Ovary (tissue), 10 donors: ENCODE measurements at places on chromosomes 7 and 10. TPM values are rescaled to one million over a fixed set of nuclear protein-coding genes. Genes with fewer than 3 reads are reported as not detected.

Gene PNLIPRP2
- not detected for polyA plus RNA-seq

- no peak overlapping the region for H3K4me3 ChIP-seq
- H3K36me3 ChIP-seq, result no peaks in the 10 kb centered on the region
- H3K27me3 ChIP-seq, result no peaks in the 10 kb centered on the region
- no peak for DNase-seq
Measured at GRCh38 chr7:37028909-37029440, 304.7 kb upstream of the AOAH start.

GRCh38 chr10:42150428-42151061, 487.8 kb downstream of the ZNF33B start:
- H3K36me3 ChIP-seq, result no peaks in the 10 kb centered on the region
- no peak for DNase-seq

- H3K4me1 ChIP-seq, result peaks cover 16% of the 10 kb centered on the region
- no peak overlapping the region for H3K27ac ChIP-seq
- no peak for DNase-seq
- no peaks in the 10 kb centered on the region for H3K36me3 ChIP-seq
- no peaks in the 10 kb centered on the region for H3K27me3 ChIP-seq
Measured at GRCh38 chr10:14536241-14537213, 205.8 kb upstream of the FRMD4A start.

GRCh38 chr7:45543473-45543872, 30.7 kb upstream of the ADCY1 start:
- no peaks in the 10 kb centered on the region for H3K36me3 ChIP-seq
- no peaks in the 10 kb centered on the region for H3K27me3 ChIP-seq
- H3K27ac ChIP-seq, result no peak overlapping the region
- no peaks in the 10 kb centered on the region for H3K4me1 ChIP-seq

Gene CALCR
- 0.25 TPM for polyA plus RNA-seq

GRCh38 chr7:156999958-157000726, 10.3 kb downstream of the MNX1 start:
- peak overlapping the region; percentile 19 for H3K4me3 ChIP-seq
- H3K4me1 ChIP-seq, result peaks cover 4% of the 10 kb centered on the region
- no peak for DNase-seq
- no peaks in the 10 kb centered on the region for H3K27me3 ChIP-seq

Gene EZH2
- 2.8 TPM for polyA plus RNA-seq

- H3K36me3 ChIP-seq, result no peaks in the 10 kb centered on the region
- H3K4me1 ChIP-seq, result peaks cover 10% of the 10 kb centered on the region
- H3K27ac ChIP-seq, result no peak overlapping the region
- DNase-seq, result no peak
- H3K4me3 ChIP-seq, result no peak overlapping the region
Measured at GRCh38 chr10:17671307-17671706, 27.4 kb downstream of the STAM start.

Gene RAB19
- polyA plus RNA-seq, result not detected

GRCh38 chr10:122152544-122152943, 118.6 kb upstream of the BTBD16 start:
- H3K27ac ChIP-seq, result no peak overlapping the region
- no peaks in the 10 kb centered on the region for H3K27me3 ChIP-seq
- H3K36me3 ChIP-seq, result no peaks in the 10 kb centered on the region
- peak; percentile 49 for DNase-seq
- H3K4me3 ChIP-seq, result no peak overlapping the region

DNA sequence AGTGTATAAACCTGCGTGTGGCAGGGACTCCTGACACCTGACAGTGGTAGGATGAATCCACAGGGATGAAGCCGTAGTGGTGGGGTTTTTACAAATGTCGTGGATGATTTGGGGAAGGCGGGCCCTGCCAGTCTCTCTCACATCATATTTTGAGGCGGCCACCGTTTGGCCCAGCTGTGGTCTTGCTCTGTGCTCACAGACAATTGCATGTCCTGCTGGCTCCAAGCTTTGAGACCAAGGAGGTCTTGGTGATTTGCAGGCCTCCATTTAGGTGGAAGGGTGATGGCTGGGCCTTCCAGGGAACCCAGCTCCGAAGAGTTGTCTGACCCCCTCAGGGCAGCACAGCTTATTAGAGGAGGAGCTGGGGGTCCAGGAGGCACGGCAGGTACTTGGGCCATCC, 151.1 kb upstream of the SHH start:
- H3K4me1 ChIP-seq, result no peaks in the 10 kb centered on the region
- DNase-seq, result no peak
- no peak overlapping the region for H3K4me3 ChIP-seq
- no peak overlapping the region for H3K27ac ChIP-seq

DNA sequence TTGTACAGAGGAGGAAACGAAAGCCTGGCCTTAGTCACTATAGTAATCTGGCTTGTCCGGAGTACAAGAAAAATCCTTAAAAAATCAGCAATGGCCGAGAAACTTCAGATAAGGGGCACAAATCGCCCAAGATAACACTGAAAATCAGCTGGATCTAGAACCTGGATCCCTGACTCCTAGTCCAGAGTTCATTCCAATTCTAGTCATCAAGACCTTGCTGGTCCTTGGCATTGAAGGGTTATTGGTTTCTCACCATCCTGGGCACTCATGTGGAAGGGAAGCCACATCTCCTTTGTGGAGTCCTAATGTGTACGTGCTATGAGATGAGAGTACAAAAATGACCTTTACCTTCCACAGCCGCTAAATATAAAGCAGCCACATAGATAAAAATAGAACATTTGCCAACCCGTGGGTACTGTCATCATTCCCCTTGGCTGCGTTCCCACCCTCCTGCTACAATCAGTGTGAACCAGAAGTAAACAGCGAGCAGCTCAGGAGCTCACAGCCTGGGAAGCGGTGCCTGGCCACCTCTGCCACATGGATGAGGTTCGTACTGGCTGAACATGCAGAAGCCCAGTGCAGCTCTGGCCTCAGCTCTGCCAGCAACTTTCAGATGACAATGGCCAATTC, 116.0 kb upstream of the PDLIM1 start:
- no peaks in the 10 kb centered on the region for H3K4me1 ChIP-seq
- H3K36me3 ChIP-seq, result no peaks in the 10 kb centered on the region
- H3K27me3 ChIP-seq, result no peaks in the 10 kb centered on the region
- no peak for DNase-seq

- H3K4me3 ChIP-seq, result peak overlapping the region; percentile 36
- H3K27ac ChIP-seq, result no peak overlapping the region
- H3K4me1 ChIP-seq, result peaks cover 16% of the 10 kb centered on the region
- peak; percentile 79 for DNase-seq
Measured at GRCh38 chr7:150955519-150956394, 22.4 kb downstream of the KCNH2 start.

DNA sequence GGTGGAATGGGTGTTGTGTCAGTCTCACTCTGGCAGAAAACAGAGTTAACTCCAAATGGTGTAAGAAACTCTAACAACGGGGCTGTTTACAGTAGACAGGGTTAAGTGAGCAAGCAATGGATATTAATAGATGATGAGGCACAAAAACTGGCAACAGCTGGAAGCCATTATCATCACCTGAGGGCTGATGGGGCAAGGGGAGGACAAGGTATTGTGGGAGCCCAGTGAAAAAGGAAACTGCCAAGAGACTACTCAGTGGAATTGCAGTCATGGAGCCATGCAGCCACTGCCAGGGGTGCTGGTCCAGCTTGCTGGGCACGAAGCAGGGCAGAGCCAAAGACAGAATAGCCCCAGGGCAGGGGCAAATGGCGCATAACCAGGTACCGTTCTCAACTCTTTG, 260.7 kb downstream of the BICC1 start:
- no peaks in the 10 kb centered on the region for H3K27me3 ChIP-seq
- H3K27ac ChIP-seq, result no peak overlapping the region
- no peak for DNase-seq
- H3K4me3 ChIP-seq, result no peak overlapping the region
- peaks cover 13% of the 10 kb centered on the region for H3K4me1 ChIP-seq
- no peaks in the 10 kb centered on the region for H3K36me3 ChIP-seq

GRCh38 chr10:62735464-62736167, 68.9 kb upstream of the ADO start:
- H3K27me3 ChIP-seq, result no peaks in the 10 kb centered on the region
- H3K4me3 ChIP-seq, result no peak overlapping the region
- no peaks in the 10 kb centered on the region for H3K36me3 ChIP-seq
- H3K27ac ChIP-seq, result no peak overlapping the region
- H3K4me1 ChIP-seq, result no peaks in the 10 kb centered on the region

DNA sequence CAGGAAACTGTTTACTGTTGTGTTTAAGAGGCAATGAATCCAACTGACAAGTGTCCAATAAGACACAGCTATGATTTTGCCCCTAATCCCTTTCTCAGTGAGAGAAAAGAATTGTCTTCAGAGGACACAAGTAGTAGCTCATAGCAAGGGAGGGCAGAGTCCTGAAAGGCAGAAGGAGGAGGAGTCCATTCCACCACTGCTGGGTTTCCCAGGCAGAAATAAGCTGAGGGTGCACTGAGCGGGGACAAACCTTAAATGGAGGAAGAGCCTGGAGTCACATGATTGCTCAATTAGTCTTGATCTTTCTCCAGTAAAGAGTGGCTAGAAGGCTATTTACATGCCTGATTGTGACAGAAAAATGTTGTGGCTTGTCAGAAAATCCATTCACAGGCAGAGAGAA, 573.8 kb downstream of the POM121L12 start:
- H3K4me3 ChIP-seq, result no peak overlapping the region
- no peaks in the 10 kb centered on the region for H3K4me1 ChIP-seq
- no peaks in the 10 kb centered on the region for H3K27me3 ChIP-seq
